ENCODE measurements at places on chromosomes 7 and 10. TPM values are rescaled to one million over a fixed set of nuclear protein-coding genes. Genes with fewer than 3 reads are reported as not detected.

The OIT3 gene
- total RNA-seq, result 0.40 TPM

The AASS gene
- 51.1 TPM for total RNA-seq

The SFTPA1 gene
- total RNA-seq, result not detected

The LGI1 gene
- total RNA-seq, result 32.4 TPM

The TMEM168 gene
- 45.6 TPM for total RNA-seq

DNA sequence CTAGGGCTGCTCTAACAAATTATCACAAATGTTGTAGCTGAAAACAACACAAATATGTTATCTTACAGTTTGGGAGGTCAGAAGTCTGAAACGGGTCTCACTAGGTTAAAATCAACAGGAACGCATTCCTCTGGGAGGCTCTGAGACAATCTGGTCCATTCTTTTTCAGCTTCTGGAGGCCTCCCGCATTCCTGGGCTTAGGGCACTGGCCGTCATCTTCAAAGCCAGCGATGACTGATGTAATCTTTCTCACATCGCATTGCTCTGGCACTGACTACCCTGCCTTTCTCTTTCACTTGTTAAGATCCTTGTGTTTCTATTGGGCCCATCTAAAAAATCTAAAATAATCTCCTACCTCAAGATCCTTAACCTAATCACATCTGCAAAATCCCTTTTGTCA is 1071.5 kb upstream of the C7orf33 start:
- H3K27me3 ChIP-seq, result no peaks in the 10 kb centered on the region
- no peak for DNase-seq
- no peak overlapping the region for H3K4me3 ChIP-seq
- H3K36me3 ChIP-seq, result no peaks in the 10 kb centered on the region

GRCh38 chr7:155674556-155674955 is 30.1 kb downstream of the RBM33 start:
- H3K27me3 ChIP-seq, result no peaks in the 10 kb centered on the region
- no peak for DNase-seq
- H3K4me1 ChIP-seq, result peaks cover 6% of the 10 kb centered on the region
- H3K27ac ChIP-seq, result no peak overlapping the region

- no peaks in the 10 kb centered on the region for H3K4me1 ChIP-seq
- DNase-seq, result no peak
- no peak overlapping the region for H3K27ac ChIP-seq
- H3K27me3 ChIP-seq, result no peaks in the 10 kb centered on the region
- no peak overlapping the region for H3K4me3 ChIP-seq
- H3K36me3 ChIP-seq, result peaks cover 2% of the 10 kb centered on the region
Observed at GRCh38 chr10:94279835-94280709, 82.7 kb downstream of the NOC3L start.

- DNase-seq, result no peak
- no peaks in the 10 kb centered on the region for H3K4me1 ChIP-seq
- no peaks in the 10 kb centered on the region for H3K36me3 ChIP-seq
- no peaks in the 10 kb centered on the region for H3K27me3 ChIP-seq
- no peak overlapping the region for H3K27ac ChIP-seq
Observed at GRCh38 chr10:20417791-20418190, 479.3 kb downstream of the NEBL start.

DNA sequence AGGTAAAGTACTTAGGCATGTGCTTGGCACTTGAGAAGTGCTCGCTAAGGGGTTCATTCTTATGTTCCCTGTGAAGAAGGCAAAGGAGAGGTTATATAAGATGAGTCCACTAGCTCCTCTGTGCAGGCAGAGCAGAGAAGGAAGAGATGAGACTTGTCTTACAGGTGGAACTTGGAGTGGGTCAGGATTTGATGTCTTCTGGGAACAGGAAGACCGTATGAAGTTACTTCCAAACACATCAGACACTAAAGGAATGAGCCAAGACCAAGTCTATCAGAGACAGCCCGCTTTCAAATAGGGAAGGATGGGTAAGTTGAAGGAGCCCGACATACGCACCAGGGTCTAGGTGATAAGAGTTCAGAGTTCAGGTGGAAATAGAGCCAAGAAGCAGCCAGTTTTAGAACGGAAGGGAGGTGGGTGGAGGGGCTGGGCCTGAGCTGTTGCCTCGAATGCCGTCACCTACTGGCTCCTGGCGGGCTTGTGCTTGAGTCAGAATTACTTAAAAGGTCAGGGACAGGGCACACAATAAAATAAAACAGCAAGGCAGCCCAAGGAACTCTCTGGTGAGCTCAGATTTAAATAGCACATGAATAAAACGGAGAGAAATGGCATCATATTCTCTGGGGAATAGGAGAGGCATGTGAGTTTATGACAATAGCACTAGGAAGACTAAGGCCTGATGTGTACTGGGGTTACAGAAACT is 56.1 kb upstream of the GRB10 start:
- no peak overlapping the region for H3K4me3 ChIP-seq
- peak overlapping the region; percentile 25 for H3K27ac ChIP-seq
- no peak for DNase-seq
- H3K27me3 ChIP-seq, result no peaks in the 10 kb centered on the region

DNA sequence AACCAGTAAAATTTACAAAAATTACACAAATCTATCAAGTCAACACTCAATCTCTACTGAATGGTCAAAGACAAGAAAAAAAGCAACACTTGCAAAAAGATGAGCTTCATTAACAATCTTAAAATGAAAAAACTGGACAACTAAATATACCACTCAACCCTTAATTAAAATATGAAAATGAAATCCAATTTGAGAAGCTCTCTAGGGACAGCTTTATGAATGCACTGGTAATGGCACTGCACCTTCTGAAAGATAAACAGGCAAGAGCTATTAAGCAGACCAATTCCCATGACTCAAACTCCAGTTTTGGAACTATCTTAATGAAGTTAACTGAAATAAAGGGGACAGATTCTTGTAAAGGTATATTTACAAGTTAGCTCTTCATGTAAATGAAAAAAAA is 135.7 kb downstream of the GALNT11 start:
- no peak overlapping the region for H3K27ac ChIP-seq
- H3K4me1 ChIP-seq, result no peaks in the 10 kb centered on the region
- DNase-seq, result peak; percentile 56
- H3K4me3 ChIP-seq, result no peak overlapping the region

DNA sequence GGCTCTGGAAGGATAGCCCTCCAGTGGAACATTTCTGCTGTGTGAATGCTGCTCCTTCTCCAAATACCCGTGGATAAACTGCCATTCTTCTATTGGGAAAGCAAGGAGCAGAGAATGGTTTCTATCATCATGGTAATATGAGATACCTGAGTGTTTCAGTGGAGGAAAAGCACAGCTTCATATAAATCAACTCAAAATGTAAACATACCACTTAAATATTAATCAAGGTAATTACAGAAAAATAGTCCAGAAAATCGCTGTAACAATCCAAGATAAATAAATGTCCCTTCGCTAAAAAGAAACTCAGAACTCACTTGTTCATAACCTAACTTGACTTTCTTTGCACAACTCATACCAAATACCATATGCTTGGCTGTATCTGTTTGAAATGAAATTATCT is 635.8 kb downstream of the PARD3 start:
- no peak for DNase-seq
- no peaks in the 10 kb centered on the region for H3K27me3 ChIP-seq
- peaks cover 4% of the 10 kb centered on the region for H3K4me1 ChIP-seq
- H3K36me3 ChIP-seq, result no peaks in the 10 kb centered on the region
- no peak overlapping the region for H3K4me3 ChIP-seq

DNA sequence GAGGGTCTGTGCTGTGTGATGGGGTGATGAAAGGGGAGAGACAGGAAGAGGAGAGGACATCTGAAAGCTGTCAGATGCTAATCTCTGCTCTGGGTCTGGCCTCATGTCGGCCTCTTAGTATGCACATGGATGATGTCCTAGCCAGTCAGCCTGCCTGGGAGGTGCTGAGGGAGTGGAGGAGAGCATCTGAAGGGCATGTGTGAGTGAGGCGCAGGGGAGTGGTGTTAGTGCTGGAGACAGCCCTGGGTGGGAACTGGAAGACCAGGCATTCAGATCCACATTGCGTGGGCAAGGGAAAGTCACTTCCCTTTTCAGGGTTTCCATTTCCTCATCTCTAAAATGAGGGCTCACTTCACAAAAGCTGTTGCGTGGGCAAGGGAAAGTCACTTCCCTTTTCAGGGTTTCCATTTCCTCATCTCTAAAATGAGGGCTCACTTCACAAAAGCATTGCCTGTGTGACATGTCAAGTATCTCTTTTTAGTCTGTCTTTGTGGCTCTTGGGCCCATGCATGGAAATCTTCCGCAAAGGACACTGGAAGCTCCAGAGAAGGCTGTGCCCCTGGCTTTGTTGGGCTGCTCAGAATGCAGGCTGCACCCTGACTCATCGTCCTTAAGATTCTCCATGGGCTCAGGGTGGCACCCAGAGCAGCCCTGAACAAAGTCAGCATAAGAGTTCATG is 10.0 kb downstream of the SFTPD start:
- no peak overlapping the region for H3K4me3 ChIP-seq
- H3K36me3 ChIP-seq, result peaks cover 2% of the 10 kb centered on the region
- no peak overlapping the region for H3K27ac ChIP-seq
- H3K4me1 ChIP-seq, result no peaks in the 10 kb centered on the region
- H3K27me3 ChIP-seq, result no peaks in the 10 kb centered on the region
- no peak for DNase-seq

- no peaks in the 10 kb centered on the region for H3K27me3 ChIP-seq
- no peaks in the 10 kb centered on the region for H3K36me3 ChIP-seq
- no peak overlapping the region for H3K27ac ChIP-seq
- peaks cover 8% of the 10 kb centered on the region for H3K4me1 ChIP-seq
- DNase-seq, result no peak
Observed at GRCh38 chr7:29315892-29316270, 121.3 kb downstream of the CHN2 start.

DNA sequence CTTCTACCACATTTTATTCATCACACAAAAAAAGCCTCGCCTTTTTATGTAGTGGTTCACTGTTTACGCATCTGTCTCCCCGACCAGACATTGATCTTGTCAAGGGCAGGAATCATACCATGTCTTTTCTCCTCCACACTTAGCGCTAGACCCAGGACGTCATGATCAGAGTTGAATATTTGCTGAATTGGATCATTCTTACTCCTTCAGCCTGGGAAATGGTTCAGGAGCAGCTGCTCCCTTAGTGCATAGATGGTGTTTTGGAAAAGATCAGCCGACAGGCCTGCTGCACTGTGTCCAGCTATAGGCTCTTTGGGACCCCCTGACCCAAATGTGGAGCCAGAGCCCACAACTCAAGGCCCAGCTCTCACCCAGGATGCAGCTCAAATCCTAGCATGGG is 249.1 kb upstream of the TMEM72 start:
- H3K27me3 ChIP-seq, result no peaks in the 10 kb centered on the region
- H3K4me3 ChIP-seq, result no peak overlapping the region
- DNase-seq, result no peak
- no peaks in the 10 kb centered on the region for H3K4me1 ChIP-seq

- no peak overlapping the region for H3K27ac ChIP-seq
- H3K4me1 ChIP-seq, result peaks cover 11% of the 10 kb centered on the region
- peaks cover 2% of the 10 kb centered on the region for H3K36me3 ChIP-seq
- H3K4me3 ChIP-seq, result no peak overlapping the region
- peaks cover 10% of the 10 kb centered on the region for H3K27me3 ChIP-seq
- DNase-seq, result no peak
Observed at GRCh38 chr7:73831834-73832651, 1.2 kb downstream of the CLDN4 start.

DNA sequence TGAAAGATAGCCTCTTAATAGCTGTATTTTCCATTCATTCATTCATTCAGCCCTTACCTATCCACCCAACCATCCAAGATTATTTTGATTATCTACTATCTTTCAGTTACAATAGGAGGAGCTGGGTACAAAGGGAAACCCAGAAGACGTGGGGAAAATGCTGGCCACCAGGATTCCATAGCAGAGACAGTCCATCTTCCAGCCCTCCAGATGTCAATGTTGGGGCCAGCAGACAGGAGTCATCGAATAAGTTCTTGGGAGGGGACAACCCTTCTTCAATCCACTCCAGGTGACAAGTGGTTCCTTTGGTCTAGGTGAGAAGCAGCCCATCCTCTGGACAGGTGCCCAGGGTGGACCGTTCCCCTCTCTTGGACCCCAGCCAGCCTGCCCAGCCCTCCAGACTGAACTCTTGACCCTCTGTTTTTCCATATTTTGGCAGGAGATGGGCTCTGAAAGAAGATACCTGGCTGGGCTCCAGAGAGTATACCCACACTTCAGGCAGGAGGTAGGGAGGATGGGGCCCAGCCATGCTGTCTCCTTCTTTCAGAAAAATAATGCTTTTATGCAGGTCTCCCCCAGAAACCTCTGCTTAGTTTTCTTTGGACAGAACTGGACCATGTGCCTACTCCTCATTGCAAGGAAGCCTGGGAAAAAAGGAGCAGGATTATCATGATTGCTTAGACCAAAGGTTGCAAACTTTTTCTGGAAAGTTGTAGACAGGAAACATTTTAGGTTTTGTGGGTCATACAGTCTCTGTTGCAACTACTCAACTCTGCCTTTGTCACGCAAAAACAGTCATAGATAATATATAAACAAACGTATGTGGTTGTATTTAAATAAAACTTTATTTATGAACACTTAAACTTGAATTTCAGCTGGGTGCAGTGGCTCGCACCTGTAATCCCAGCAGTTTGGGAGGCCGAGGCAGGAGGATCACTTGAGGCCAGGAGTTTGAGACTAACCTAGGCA is 95.5 kb upstream of the SMNDC1 start:
- H3K4me3 ChIP-seq, result no peak overlapping the region
- H3K4me1 ChIP-seq, result peaks cover 6% of the 10 kb centered on the region
- H3K27me3 ChIP-seq, result no peaks in the 10 kb centered on the region
- DNase-seq, result no peak
- H3K27ac ChIP-seq, result no peak overlapping the region
- H3K36me3 ChIP-seq, result no peaks in the 10 kb centered on the region

GRCh38 chr10:67017218-67017617 is 91.4 kb downstream of the LRRTM3 start:
- no peak overlapping the region for H3K27ac ChIP-seq
- H3K4me3 ChIP-seq, result no peak overlapping the region
- H3K36me3 ChIP-seq, result no peaks in the 10 kb centered on the region

GRCh38 chr10:59346321-59346720 is 16.0 kb downstream of the FAM13C start:
- no peak overlapping the region for H3K4me3 ChIP-seq
- H3K36me3 ChIP-seq, result peaks cover 6% of the 10 kb centered on the region
- no peak overlapping the region for H3K27ac ChIP-seq
- no peaks in the 10 kb centered on the region for H3K27me3 ChIP-seq
- no peak for DNase-seq
- H3K4me1 ChIP-seq, result no peaks in the 10 kb centered on the region

GRCh38 chr7:22375359-22376048 is 18.6 kb upstream of the RAPGEF5 start:
- no peak for DNase-seq
- H3K36me3 ChIP-seq, result no peaks in the 10 kb centered on the region
- H3K4me3 ChIP-seq, result no peak overlapping the region
- H3K4me1 ChIP-seq, result no peaks in the 10 kb centered on the region
- H3K27me3 ChIP-seq, result no peaks in the 10 kb centered on the region

- no peak for DNase-seq
- H3K4me3 ChIP-seq, result no peak overlapping the region
- no peaks in the 10 kb centered on the region for H3K4me1 ChIP-seq
- no peaks in the 10 kb centered on the region for H3K36me3 ChIP-seq
- H3K27ac ChIP-seq, result no peak overlapping the region
Observed at GRCh38 chr10:45811075-45811474, 36.2 kb downstream of the AGAP4 start.
